Endothelial cell (in vitro differentiated cells): ENCODE measurements at places on chromosomes 3 and 15.

- no peaks in the 10 kb centered on the region for H3K36me3 ChIP-seq
- no peaks in the 10 kb centered on the region for H3K4me1 ChIP-seq
- no peak overlapping the region for H3K27ac ChIP-seq
- H3K4me3 ChIP-seq, result no peak overlapping the region
Observed at GRCh38 chr3:49500732-49501609, 30.9 kb downstream of the DAG1 start.

DNA sequence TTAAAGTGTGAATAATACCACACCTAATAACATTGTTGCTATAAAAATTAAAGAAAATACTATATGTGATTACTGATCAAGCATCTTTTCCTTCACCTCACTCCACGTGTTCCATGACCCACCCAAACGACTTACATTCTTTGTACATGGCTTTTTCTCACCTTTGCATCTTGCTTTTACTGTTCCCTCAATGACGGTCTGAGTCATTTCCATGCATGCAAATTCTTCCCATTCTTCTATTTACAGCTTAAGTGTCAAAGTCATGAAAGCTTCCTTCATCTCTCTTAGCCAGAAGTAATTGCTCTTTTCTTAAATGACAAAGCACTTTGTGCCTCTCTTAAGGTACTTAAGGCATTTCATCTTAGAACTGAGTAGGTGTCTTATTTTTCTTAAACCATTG lies 64.0 kb downstream of the GREM1 start:
- no peaks in the 10 kb centered on the region for H3K4me1 ChIP-seq
- no peaks in the 10 kb centered on the region for H3K36me3 ChIP-seq
- H3K4me3 ChIP-seq, result no peak overlapping the region

- no peak overlapping the region for H3K4me3 ChIP-seq
- no peaks in the 10 kb centered on the region for H3K36me3 ChIP-seq
- H3K27me3 ChIP-seq, result peaks cover 4% of the 10 kb centered on the region
- H3K27ac ChIP-seq, result no peak overlapping the region
- no peak for DNase-seq
Observed at GRCh38 chr15:42053010-42053409, 32.2 kb upstream of the PLA2G4E start.

DNA sequence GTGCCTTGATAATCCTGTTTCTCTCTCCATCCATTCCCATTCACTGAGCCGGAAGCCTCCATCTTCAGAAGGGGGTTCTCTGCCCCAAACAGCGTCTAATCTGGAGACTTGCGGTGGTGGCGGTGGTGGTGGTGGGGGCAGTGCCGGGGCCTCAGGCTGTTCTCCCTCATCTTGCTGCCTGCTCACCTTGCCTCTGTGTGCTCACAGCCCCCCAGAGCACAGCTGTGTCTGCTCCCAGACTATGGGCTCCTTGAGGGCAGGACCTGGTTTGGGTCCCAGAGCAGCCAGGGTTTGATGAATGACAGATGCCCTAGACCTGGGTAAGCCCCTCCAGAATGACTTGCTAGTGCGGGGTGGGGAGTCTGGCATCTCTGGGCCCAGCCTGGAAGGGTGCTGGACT lies 430 bp upstream of the PSTPIP1 start:
- H3K27me3 ChIP-seq, result peaks cover 8% of the 10 kb centered on the region
- H3K27ac ChIP-seq, result no peak overlapping the region
- H3K4me1 ChIP-seq, result peaks cover 6% of the 10 kb centered on the region
- H3K36me3 ChIP-seq, result no peaks in the 10 kb centered on the region
- DNase-seq, result no peak

DNA sequence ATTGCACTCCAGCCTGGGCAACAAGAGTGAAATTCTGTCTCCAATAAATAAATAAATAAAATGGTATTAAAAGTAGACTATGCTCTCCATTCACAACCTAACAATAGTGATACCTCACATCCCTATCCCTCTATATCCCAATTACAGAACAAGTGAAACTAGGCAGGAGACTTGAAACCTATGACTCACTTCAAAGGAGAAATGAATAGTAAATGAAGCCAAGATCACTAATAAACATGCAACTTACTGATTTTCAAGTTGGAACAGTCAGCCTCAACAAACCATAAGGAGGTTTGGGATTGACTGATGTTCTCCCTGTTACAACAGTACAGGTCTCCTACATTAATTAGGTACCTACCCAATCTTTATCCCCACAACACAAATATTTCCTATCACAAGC lies 103.4 kb downstream of the GSK3B start:
- peaks cover 8% of the 10 kb centered on the region for H3K4me1 ChIP-seq
- H3K4me3 ChIP-seq, result no peak overlapping the region
- H3K27ac ChIP-seq, result no peak overlapping the region

- peak; percentile 52 for DNase-seq
- H3K36me3 ChIP-seq, result peaks cover 10% of the 10 kb centered on the region
- peak overlapping the region; percentile 85 for H3K4me3 ChIP-seq
- peaks cover 26% of the 10 kb centered on the region for H3K4me1 ChIP-seq
Observed at GRCh38 chr3:49339581-49339940, 292 bp downstream of the USP4 start.

GRCh38 chr15:63414474-63415120 lies 33.0 kb upstream of the CA12 start:
- no peak for DNase-seq
- H3K4me3 ChIP-seq, result no peak overlapping the region

GRCh38 chr3:47964740-47965139 lies 51.5 kb downstream of the MAP4 start:
- peaks cover 2% of the 10 kb centered on the region for H3K27me3 ChIP-seq
- DNase-seq, result no peak
- peaks cover 2% of the 10 kb centered on the region for H3K4me1 ChIP-seq
- no peak overlapping the region for H3K27ac ChIP-seq
- peaks cover 3% of the 10 kb centered on the region for H3K36me3 ChIP-seq
- no peak overlapping the region for H3K4me3 ChIP-seq

DNA sequence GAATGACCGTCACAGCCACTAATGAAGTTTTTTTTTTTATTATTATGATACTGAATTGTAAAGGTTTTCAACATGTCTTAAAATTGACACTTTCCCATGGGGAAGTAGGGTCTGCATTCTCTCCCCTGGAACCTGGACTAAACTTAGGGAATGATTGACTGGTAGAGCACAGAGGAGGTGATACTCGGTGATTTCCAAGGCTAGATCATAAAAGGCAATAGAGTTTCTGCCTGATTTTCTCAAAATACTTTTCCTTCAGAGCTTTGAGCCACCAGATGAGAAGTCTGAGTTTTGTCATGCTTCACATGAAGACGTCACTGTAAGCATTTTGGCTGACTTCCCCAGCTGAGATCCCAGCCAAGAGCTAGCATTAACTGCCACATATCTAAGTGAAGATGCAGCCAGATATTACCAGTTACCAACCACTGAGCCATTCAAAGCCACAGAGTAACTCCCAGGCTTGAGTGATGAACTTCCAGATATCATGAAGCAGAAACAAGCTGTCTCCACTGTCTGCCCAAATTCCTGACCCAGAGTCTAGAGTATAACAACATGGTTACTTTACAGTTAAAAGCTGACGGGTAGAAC lies 105.8 kb downstream of the LSAMP start:
- H3K4me1 ChIP-seq, result no peaks in the 10 kb centered on the region
- no peak overlapping the region for H3K4me3 ChIP-seq
- no peak for DNase-seq
- H3K27ac ChIP-seq, result no peak overlapping the region
- no peaks in the 10 kb centered on the region for H3K36me3 ChIP-seq
- no peaks in the 10 kb centered on the region for H3K27me3 ChIP-seq
